ENCODE measurements at places on chromosomes 2 and 18. TPM values are rescaled to one million over a fixed set of nuclear protein-coding genes. Genes with fewer than 3 reads are reported as not detected.

Gene POTEC
- not detected for total RNA-seq

Gene ATP6V1B1
- 4.3 TPM for total RNA-seq

Gene SCYGR1
- not detected for total RNA-seq

Gene TFCP2L1
- 5.8 TPM for total RNA-seq

Gene PAIP2B
- total RNA-seq = 16.2 TPM

Gene RMC1
- 10.4 TPM for total RNA-seq

Gene CD28
- total RNA-seq = 2.4 TPM

Gene ANTXR1
- total RNA-seq = 104 TPM
